ENCODE measurements at places on chromosomes 12 and 14.

DNA sequence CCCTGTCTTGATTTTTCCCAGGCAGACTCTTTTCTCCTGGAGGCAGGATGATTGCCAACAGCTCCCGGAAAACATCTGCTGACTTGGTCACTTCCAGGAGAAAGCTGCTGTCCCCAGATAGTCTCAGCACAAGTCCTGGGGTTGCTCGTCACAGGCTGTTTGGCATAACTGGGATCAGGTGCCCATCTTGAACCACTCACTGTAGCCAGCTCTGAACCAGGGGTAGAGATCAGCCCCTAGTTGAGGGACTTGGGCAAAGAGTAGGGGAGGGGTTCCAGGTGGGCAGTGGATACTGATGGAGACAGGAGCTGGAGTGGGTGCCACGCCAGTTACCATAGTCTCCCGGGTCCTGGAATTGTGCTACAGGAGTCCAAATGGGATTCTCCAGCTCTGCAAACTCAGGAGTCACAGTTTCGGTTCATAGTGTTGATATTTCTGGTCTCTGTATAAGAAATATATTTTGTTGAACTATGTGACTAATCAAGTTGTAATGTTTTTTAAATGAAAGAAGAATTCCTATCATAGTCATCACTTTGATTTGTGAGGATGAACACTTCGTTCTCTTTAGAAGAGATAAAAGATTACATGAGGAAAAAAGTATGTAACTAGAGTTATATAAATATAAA, 1154.5 kb downstream of the AACS start:
- DNase-seq = no peak

GRCh38 chr12:96526110-96526509, 36.7 kb downstream of the CFAP54 start:
- no peak for DNase-seq

DNA sequence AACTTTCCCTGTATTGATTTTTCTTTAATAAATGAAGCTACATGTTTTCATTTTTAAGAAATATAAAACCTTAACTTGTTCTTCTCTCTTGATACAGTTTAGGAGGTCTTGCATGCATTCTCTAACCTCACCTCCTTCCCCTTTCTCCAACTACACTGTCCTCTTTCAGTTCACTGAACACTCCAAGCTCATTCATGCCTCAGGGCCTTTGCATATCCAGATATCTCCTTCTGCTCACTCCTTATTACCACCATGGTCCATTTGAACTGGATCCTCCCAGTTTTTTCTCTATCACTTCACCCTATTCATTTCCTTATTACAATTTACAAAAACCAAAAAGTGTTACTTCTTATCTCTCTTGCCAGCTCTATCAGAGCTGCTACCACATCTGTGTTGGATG, 242.9 kb upstream of the PLEKHG7 start:
- no peak for DNase-seq

GRCh38 chr12:31765931-31766330, 37.1 kb upstream of the AMN1 start:
- no peak for DNase-seq

DNA sequence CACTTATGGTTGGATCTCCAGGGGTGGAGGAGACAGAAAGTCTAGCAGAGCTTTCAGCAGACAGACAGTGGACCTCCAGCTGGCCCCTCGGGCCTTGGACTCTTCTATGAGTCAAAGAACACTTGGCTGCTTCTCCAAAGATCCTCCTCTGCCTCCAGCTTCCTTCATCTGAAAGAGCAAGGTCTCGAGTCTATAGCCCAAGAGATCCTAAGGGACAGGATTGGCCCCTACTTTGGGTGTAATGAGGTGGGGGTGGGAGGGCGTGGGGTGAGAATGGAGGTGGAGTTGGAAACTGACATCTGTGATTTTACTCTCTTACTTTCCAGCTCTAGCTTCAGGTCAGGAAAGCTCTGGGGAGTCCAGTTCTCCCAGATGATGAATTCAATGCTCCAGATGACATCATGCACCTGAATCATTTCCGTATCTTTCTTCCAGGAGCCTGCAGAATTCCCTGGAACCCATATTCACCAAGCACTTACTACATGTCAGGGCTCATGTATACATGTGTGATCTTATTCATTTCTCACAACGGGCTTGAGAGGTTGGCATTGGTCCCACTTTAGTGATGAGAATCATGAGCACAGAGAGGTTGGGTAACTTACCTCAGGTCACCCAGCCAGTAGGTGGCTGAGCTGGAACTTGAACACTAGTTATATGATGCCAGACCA, 10.2 kb upstream of the PGF start:
- no peak for DNase-seq

GRCh38 chr12:7190268-7191055, 976 bp downstream of the PEX5 start:
- peak; percentile 24 for DNase-seq
